ENCODE measurements at places on chromosomes 2 and 18. TPM values are rescaled to one million over a fixed set of nuclear protein-coding genes. Genes with fewer than 3 reads are reported as not detected.

Gene REG3G
- total RNA-seq: not detected

Gene SLC25A12
- total RNA-seq: 39.3 TPM

Gene PRSS56
- total RNA-seq: not detected

Gene INSIG2
- 25.3 TPM for total RNA-seq

Gene CHRND
- not detected for total RNA-seq
